ENCODE measurements at places on chromosomes 11 and 22.
A peak's percentile ranks its signal among the peaks of the same experiment; 100 is the strongest.

- DNase-seq = no peak
Observed at GRCh38 chr11:68843703-68844312, 2.1 kb upstream of the CPT1A start.

DNA sequence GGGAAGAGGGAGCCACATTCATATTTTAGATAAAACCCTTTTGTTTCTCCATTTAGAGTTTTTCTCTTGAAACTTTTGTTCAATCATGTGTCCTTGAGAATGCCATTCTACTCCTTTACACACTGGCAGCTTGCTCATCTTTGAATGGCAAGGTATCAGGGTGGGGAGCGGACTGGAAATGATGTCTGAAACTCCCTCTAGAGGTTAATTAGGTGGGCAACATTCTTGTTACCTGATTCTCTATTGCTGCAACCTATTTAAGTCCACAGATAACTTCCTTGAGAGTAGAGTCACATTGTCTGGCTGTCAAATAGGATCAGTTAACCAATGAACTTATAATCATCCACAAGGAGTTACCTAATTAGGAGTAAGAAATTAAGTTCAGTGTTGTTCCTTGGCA is 533.6 kb upstream of the API5 start:
- DNase-seq = no peak

GRCh38 chr11:3866206-3866605 is 10.7 kb downstream of the STIM1 start:
- DNase-seq = no peak

GRCh38 chr11:69984457-69985261 is 93.5 kb upstream of the ANO1 start:
- DNase-seq = no peak

GRCh38 chr11:66674964-66675602 is 2.6 kb downstream of the RBM4B start:
- DNase-seq = no peak

DNA sequence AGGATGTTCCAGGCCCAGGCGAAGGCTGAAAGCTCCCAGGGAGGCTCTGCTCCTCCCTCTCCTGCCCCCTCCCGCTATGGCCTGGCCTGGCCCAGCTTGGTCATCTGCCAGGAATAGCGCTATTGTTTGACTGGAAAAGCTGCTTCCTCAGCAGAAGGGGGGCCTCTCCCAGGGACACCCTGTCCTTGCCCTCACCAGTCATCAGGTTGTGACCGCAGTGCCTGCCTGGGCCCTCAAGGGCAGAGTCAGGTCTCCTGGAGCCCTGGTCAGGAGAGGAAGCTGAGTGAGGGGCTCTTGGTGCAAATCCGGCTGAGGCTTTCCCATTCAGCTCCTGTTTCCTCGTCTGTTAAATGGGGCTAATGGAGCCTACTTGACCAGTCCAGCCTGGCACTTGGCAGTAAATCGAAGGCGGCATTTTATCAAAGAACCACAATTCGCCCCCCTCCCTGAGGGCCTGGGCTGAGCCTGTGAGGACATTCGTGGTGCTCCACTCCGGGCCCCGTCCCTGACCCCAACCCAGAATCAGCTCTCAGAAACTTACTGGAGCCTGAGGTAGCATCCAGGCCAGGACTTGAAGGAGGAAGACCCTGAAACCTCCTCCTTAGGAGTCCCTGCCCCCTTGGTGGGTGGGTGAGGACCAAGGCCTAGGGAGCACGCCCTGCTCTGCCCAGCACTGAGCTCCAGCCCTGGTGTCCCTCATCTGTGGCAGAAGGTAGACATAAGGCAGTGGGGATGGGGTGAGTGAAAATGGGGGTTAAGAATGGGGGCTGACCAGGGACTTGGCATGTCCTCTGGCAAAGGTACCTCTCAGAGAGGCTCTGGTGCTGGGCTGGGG is 2.0 kb upstream of the CASTOR1 start:
- DNase-seq = peak; percentile 27

DNA sequence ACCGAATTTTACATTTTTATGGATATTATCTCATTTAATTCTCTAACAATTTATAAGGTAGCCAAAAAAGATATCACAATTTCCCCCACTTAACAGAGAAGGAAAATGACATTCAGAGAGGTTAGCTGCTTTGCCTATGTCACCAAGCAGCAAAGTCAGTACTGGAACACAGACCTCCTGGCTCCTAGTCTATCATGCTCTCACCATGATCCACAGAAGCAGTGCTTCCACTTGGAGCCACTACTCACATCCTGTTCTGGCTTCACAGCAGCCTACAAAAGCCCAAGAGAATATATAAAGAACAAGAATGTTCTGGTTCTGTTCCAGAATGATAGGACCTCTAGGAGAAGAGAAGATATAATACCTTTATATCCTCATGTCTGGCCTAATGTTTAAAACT is 59.5 kb upstream of the SCUBE2 start:
- DNase-seq = no peak

GRCh38 chr11:76524919-76525318 is 80.1 kb downstream of the EMSY start:
- DNase-seq = no peak

DNA sequence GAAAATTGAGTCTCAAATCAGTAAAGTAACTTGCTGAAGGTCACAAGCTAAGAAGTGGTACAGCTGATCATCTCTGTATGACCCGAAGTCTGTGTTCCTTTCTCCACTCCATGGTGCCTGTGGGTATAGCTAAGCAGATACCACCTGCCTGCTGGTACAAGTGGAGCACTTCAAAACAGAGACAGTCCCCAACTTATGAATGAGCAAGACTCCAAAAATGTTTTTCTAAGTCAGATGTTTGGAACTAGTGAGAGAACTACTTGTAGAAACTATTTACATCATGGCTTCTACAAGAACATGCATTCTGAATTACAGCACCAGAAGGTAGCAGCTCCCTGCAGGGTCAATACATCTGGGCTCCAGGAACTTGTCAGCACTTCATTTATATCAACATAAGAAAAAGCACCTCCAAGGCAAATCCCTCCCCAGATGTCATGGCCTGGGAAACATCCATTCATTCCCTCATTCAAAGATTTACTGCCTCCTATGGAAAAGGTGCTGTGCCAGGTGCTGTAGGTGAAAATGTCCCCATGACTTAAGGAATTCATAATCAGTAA is 94.7 kb downstream of the SERGEF start:
- DNase-seq = no peak

DNA sequence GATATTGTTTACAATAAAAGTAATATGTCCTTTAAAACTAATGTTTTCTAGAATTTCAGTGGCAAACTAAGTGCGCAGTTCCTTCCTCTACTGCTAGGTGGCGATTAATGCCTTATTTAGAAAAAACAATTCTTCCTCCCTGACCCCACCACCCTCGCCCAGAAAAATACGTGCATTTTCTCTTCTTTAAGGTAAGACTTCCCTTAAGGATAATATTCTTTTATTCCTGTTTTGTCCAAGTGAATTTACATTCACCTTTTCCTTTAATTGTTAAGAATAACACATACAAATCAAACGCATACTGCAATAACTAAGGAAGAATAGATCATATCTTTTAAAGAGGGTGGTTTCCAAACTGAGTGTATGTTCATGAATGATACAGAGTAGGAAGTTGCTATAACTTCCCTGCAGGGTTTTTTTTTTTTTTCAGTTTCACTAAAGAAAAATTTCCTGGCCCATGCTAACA is 17.0 kb upstream of the PSMA1 start:
- DNase-seq = no peak

- no peak for DNase-seq
Observed at GRCh38 chr11:47649276-47649675, 6.9 kb upstream of the MTCH2 start.

DNA sequence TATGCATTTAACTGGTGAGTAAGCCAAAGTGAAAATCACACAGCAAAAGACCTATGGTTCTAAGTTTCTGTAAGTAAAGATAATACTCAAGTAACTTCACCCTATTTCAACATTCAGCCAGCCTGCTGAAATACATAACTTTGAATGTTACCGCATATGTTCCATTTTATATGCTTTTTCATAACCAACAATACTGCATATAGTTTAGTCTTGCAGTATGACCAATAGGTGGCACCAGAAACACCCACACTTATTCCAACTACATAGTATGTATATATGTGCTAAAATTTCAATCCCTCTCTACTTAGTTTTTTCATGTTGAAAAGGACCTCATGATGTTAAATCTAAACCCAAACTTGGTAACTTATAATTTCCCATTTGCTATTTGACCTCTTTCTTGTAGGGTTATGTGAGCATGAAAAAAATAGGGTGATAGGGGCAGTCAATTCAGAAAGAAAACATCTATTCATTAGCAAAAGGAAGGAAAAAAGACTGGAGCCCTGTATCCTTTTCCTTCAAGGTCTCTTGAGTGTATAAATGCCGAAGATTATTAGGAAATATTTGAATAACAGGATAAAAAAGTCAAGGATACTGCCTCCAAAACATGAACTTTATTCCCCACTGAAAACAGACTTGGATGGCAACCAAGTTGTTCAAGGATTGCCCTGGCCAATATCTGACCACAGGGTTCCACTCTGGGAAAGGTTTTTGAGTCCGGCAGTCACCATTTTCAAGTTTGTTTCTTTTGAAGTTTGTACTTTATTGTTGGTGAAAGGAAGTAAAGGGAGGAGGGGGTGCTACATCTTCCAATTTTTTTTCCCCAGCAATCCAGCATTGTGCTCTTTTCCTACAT is 23.8 kb upstream of the FZD4 start:
- DNase-seq = no peak

DNA sequence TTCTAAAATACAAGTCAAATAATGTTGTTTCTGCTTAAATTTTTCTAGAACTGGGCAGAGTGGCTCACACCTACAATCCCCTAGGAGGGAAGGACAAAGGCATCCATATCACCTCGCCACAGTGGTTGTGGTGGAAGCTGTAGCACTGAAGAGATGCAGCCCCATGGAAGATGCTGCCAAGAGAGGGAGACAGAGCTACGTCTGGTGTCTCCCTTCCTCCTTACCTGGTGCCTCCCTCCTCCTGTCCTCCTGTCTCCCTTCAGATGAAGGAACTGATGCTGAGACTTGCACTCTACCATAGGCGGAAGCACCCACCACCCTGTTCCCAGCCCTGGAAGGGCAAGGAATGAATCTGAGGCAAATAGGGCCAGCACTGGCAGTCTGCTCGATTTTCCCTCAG is 22.3 kb downstream of the MMP27 start:
- no peak for DNase-seq

DNA sequence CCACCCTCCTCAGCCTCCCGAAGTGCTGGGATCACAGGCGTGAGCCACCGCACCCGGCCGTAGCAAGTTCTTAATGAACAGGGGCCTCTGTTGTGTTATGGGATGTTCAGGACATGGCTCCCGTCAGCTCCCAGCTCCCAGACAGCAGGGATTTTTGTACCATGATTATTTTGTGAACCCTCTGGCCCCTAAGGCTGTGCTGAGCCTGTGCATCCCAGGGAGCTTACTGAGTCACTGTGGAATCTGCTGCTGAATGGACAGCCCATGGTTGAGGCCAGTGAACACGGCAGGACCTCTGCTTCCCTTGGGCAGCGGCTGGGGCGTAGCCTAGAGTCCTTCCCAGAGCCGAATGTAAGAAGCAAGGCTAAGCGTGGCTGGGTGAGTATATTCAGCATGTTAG is 245.2 kb downstream of the NTM start:
- DNase-seq = no peak

DNA sequence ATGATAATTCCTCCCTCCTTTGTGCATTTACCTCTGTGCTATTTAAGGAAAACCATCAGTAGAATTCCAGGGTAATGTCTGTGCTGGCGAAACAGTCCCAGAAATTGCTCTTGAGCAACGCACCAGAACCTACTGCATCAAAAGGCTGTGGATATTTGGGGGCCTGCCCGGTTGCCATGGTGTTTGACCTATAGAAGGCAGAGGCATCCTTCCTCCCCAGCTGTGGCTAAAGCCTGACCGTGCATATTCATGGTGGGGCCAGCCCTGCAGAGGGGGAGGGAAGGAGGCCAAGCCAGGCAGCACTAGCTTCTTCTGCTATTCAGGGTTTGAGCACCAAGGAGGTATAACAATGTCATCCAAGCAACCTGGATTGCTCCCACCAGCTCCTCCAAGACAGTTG is 215.0 kb upstream of the E2F8 start:
- no peak for DNase-seq

DNA sequence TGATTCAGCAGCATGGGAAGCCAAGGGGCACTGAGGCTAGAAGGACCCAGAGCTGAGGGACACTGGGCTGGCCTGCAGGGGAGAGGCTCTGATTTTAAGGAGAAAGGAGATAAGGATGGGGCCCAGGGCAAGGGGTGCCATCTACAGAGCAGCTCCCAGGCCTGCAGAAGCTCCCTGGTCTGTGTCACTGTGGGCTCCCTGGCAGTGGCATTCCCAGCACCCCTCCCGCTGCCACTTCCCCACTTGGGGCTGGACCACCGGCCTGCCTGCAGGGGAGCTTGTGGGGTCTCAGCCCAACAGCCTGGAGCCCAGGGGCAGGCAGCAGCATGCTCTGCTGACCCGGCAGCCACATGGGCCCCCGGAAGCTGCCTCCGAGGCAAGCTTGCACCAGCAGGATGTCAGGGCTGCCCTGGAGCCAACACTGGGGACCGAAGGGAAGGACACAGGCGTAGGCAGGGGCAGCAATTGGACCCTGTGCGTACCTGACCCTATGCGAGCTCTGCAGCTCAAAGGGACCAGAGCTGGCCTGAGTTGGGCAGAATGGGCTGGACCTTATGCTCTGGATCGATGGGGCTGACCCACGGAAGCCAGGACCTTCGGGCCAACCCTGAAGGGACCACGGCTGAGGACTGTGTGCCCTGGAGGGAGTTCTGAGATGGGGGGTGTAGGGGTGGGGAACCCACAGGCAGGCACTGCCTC is 35.4 kb upstream of the WNT7B start:
- DNase-seq = no peak

- DNase-seq = no peak
Observed at GRCh38 chr11:98561877-98562395, 458.8 kb upstream of the CNTN5 start.

GRCh38 chr11:97615546-97615945 is 1225.7 kb downstream of the JRKL start:
- no peak for DNase-seq

DNA sequence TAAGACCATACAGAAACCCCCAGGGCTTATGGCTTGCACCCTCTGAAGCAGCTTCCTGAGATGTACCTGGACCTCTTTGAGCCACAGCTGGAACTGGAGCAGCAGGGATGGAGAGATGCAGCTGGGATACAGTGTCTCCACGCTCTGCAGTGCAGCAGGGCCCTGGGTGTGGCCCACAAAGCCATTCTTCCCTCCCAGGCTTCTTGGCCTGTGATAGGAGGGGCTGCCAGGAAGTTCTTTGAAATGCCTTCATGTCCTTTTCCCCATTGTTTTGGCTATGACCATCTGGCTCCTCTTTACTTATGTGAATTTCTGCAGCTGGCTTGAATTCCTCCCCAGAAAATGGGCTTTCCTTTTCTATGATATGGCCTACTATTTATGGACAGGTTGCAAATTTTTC is 37.1 kb upstream of the RAB38 start:
- DNase-seq = no peak

- DNase-seq = no peak
Observed at GRCh38 chr22:41971431-41971830, 2.2 kb downstream of the SEPTIN3 start.

All from cortex of kidney (tissue), 1 donor.